Fibroblast of the aortic adventitia (primary cell): ENCODE measurements at places on chromosomes 2 and 18. TPM values are rescaled to one million over a fixed set of nuclear protein-coding genes. Genes with fewer than 3 reads are reported as not detected.

Gene MYO3B
- total RNA-seq: 0.09 and 0.33 TPM in 2 replicates

Gene ASB18
- not detected in 2 replicates for total RNA-seq

DNA sequence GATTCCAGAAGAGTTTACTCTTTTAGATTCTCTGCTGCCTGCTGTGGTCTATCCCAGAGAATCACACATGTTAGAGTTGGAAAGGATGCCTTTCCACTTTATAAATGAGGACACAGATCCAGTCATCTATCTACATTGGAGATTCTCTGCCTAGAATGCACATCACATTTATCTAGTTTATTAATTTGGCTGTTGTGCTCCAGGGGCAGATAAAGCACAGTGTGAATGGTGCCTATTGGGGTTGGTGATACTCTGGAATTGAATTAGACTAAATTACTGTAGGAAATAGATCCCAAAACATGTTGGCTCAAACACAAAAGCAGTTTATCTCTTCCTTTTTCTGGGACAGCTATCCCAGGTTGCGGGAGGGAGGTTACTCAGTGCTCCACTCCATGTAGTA is 14.9 kb downstream of the SIX2 start:
- no peak for DNase-seq

Gene ACVR1C
- total RNA-seq: 0.63 and 1.2 TPM in 2 replicates

Gene ZNF396
- 2.0 and 2.4 TPM in 2 replicates for total RNA-seq

Gene SPRED2
- total RNA-seq: 11.9 and 20.6 TPM in 2 replicates

Gene POTEJ
- total RNA-seq: not detected in 2 replicates

DNA sequence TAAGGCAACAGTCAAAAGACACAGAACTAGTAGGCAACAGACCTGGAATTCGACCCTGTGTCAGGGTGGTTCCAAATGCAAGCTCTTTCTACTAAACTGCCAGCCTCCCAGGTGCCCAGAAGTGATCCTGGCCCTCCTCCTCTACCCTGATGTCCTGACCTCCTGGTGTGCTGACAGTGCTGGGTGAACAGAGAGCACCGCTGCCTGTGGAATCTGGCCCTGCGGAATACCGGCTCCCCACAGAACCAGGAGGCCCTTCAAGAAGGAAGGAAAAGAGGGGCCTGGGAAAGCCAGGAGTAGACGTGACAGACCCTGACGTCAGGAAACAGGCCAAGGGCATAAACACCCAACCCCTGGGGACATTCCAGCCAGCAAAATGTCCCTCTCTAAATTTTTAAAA is 120.3 kb downstream of the NOL10 start:
- no peak for DNase-seq

- DNase-seq: no peak
Measured at GRCh38 chr2:104744537-104744936, 109.4 kb upstream of the POU3F3 start.

Gene CTLA4
- total RNA-seq: not detected in 2 replicates

Gene DNPEP
- 33.2 and 55.0 TPM in 2 replicates for total RNA-seq

GRCh38 chr2:190763901-190764514 is 115.1 kb downstream of the NAB1 start:
- DNase-seq: no peak

DNA sequence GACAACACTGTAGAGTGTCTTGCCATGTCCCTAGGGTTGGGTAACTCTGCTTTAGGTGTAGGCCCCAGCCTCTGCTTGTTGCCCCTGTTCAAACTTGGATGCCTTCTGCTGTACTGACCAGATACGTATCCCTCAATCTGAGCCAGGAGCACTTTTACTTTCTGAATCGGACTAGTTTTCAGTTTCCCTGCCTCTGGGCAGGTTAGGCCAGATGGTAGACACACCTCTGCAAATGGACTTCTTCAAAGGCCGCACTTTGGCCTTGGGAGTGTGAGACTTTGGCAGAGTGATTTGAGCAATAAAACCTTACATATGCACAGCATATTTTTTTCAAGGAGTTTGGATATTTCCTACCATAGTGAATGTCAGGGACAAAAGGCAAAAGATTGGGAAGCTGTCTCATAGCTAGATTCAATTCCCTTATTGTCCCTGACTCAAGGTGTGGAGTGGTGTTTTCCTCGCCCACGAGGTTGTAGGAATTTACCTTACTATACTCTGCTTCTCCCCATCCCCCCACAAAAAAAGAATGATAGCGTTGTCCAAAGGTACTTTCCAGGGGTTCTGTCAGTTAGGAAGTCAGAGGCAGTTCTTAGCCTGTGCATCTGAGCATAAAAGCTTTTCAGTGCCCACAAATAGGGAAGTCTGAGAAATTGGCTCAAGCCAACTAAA is 15.3 kb upstream of the PARD3B start:
- DNase-seq: no peak

Gene GPR39
- 0.41 and 12.7 TPM in 2 replicates for total RNA-seq

DNA sequence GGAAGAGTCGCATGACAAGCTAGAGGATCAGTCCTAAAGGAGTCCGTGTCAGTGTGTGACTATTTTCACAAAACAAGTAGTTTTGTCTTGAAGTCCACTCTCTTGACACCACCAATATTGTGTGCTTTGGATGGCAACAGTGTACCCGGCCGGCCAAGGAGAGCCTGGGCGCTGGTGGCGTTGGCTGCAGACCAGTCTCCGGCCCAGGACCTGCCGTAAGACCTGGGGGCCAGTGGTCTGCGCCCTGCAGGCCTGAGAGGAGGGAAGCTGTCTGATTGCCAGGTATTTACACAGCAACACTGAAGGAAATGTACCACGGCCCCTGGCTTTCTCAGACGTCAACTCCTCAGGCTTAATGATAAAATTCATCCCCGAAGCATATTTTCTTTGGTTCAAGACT is 472.4 kb upstream of the SALL3 start:
- no peak for DNase-seq

GRCh38 chr2:169222665-169223064 is 139.7 kb downstream of the LRP2 start:
- no peak for DNase-seq
